ENCODE measurements at places on chromosomes 2 and 18.

- no peak for DNase-seq
Measured at GRCh38 chr2:195899226-195899625, 169.4 kb downstream of the DNAH7 start.

- no peak for DNase-seq
Measured at GRCh38 chr2:239802185-239802649, 222.9 kb downstream of the NDUFA10 start.

- DNase-seq, result peak; percentile 34
Measured at GRCh38 chr2:7037340-7038333, 120.4 kb downstream of the RNF144A start.

- DNase-seq, result no peak
Measured at GRCh38 chr2:33135645-33136044, 188.9 kb downstream of the LTBP1 start.

GRCh38 chr2:158979772-158980171, 11.3 kb downstream of the TANC1 start:
- no peak for DNase-seq

GRCh38 chr18:9762526-9762925, 54.4 kb downstream of the RAB31 start:
- no peak for DNase-seq

DNA sequence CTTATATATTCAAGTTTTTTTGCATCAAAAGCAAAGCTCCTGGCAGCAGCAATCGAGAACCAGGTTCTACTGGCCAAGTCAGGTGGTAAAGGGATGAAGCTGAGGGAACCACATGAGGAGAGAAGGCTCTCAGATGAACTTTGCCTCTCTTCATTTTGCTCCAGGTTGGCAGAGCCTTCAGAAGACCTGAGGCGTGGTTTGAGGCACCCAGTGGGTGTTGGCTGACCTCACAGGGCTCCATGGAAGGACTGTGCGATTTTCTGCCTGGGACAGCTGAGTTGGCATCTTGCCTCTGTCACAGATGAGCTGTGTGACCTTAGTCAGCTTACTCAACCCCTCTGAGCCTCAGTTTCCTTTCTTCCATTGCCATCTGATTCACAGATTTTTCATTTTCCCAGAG, 89.0 kb downstream of the INSIG2 start:
- DNase-seq, result no peak

DNA sequence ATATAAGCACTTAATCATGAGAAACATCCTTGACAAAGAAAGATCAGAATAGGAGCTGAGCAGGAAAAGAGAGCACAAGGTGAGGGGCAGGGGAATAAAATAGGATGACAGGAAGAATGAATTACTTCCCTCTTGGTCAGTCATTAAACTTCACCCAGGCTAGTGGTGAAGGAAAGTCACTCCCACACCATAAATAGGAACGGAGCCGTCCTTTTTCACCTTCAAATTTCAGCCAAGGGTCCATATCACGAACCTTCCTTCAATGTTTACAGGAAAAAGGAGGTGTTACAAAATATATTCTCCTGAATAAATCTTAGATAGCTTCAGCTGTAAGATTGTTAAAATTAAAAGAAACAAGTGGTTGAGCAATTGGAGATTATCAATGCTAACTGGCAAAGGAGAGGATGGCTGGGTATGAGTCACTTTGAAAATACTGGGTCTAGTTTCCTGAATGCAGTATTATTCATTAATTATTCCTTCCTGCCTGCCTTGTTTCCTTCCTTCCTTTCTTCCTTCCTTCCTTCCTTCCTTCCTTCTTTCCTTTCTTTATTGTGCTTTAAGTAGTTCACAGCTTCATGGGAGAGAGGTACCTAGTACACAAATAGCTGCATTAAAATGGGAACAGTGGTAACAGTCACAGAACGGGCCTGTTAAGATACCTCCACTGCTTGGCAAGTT, 292.3 kb upstream of the ID2 start:
- no peak for DNase-seq

DNA sequence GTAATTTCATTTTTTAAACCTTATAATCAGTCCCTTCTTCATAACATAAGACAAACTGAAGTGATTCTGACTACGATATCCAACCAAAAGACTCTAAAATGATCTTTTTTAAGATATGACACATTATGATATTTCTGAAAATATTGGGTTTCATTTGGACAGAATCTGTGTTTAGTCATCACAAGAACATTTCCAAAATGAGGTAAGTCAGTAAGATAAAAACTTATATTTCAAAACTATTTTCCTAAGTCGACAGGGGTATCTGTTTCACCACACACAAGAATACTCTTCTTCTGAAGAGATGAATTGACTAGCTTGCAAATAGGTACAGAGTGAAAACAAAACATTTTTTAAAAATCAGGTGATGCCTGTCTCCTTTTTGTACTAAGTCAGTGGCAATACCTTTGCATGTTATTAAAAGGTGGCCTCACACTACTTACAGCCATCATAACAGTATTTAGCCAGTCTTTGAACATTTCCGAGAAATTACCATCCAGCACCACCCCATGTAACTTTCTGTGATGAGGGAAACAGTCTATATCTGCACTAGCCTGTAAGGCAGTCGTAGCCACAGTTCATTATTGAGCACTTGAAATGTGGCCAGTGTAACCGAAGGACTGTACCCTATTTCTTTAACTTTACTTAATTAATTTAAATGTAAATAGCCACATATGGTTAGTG, 13.5 kb downstream of the STK39 start:
- DNase-seq, result no peak

DNA sequence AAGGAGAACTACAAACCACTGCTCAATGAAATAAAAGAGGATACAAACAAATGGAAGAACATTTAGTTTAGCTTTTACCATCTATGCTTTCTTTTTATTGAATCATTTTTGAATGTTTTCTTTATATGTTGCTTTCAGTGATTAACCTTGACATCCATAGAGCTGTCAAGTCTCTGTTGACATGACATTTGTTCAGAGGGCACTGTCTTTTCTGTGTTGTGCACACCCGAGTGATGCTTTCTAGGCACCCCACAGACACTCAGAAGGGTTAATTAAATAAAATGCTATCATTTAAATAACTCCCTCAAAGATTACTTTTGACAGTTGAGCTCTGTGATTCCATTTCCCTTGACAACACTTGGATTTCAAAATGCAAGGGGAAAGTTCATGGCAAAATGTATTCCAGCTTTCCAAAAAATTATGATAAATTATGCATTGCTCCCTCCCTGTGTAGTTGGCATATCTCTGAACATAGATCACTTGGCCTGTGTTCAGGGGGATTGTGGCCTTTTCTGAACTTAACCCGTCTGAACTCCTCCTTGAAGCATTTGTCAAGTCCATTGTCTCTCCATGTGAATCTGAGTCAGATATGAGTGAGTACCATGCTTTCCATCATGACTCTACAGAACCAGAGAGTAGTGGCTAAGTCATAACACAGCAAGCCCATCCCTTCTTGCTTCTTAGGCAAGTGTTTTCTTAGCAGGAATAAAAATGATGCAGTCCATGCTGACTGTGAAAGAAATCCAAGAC, 372.6 kb downstream of the RPRM start:
- no peak for DNase-seq

- no peak for DNase-seq
Measured at GRCh38 chr18:74397572-74397971, 59.5 kb downstream of the DIPK1C start.

DNA sequence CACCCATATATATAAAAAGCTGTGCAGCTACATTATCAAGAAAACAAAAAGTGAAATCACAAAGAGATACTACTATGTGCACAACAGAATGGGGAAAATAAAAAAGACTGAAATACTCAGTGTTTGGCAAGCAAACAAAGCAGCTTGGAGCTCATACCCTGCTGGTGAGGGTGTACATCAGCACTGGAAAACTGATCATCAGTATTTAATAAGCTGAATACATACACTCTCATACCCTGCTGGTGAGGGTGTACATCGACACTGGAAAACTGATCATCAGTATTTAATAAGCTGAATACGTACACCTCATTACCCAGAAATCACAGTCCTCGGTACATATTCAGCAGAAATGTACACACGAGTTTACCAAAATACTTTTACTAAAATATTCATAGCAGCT, 220.8 kb downstream of the SPP2 start:
- no peak for DNase-seq

DNA sequence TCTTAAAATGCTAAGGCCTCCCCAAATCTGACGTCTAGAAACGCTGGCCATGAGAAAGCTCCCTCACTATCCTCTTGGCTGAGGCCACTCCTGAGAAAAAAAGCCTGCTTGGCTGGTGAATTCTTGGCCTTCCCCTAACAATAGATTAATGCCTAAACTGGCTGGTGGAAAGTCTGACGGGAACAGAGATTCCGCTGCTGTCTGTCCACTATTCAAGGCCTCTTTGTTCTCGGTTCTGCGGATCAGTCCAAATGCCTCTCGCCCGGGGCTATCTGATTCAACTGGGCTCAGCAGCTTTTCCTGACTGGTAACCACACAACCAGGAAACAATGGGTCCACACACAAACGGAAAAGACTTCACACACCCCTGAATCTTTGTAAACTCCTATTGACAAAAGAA, 27.2 kb downstream of the PXDN start:
- DNase-seq, result no peak

DNA sequence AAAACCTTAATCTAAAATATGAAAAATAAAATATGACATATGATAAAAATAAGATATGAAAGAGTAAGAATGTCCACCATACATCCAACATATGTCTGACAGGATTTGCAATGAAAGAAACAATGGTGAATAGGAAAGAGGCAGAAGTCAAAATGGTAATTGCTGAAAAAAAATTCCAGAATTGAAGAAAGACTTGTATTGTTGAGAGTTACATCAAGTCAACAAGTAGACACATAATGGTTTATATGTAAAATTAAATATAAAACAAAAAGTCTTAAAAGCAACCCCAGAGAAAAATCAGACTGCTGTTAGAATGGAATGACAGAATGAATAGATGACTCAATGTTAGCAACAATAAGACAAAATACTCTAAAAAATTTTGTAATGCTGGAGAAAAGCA, 255.1 kb downstream of the DOK6 start:
- DNase-seq, result no peak

- no peak for DNase-seq
Measured at GRCh38 chr18:74472312-74472711, 15.2 kb upstream of the DIPK1C start.

GRCh38 chr2:134706587-134707329, 12.0 kb downstream of the TMEM163 start:
- no peak for DNase-seq

DNA sequence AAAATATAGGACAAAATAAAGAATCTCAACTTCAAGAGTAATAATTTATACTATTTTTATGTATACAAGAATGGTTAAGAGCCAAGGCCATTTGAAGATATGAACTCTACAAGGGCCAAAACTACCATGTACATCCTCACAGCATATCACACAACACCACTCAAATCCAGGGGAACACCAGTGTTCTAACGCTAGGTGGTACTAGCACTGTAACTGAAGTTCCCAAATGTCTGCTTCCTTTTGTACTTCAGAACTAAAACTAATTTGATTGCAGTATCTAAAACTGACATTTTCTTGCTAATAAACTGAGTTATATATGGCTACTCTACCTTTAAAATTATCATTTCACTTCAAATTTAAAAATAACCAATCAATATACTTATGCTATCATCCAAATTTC, 47.0 kb downstream of the REV1 start:
- no peak for DNase-seq

DNA sequence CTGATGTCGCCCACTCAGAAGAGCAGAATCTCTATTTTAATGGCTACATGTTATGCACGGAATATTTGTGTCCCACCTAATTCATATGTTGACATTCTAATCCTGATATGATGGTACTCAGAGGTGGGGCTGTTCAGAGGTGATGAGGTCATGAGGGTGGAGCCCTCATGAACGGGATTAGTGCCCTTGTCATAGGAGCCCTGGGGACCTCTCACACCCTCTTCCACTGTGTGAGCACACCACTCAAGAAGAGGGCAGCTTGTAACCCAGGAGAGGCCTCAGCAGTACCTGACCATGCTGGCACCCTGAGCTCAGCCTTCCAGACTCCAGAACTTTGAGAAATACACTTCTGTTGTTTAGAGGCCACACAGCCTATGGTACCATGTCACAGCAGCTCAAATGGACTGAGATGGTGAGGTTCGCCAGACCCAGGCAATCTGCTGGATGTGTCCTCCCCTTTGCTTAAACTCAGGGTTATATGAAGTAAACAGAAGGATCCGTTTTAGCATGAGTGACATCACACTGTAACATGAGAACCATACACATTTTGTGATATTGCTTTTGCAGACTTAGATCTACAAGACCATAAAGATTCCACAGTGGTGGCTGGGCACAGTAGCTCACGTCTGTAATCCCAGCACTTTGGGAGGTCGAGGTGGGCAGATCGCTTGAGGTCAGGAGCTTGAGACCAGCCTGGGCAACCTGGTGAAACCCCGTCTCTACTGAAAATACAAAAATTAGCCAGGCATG, 48.7 kb downstream of the ATOH8 start:
- DNase-seq, result no peak

DNA sequence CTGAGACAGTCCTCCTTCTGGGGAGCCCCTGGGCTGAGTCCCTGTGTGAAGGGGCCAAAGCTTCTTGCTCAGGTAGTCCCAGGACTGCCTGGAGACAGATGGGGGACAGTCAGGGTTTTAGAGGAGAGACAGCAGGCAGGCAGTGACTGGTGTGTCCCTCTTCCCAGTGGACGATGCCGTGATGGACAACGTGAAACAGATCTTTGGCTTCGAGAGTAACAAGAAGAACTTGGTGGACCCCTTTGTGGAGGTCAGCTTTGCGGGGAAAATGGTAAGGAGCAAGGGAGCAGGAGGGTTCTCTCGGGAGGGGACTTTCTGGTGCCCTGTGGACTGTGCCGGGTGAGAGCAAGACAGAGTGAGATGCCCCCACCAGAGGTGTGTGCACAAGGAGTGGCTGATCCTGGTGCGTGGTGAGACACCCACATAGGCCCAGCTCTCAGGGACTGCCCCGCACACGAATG, 74.8 kb downstream of the DYSF start:
- DNase-seq, result no peak

DNA sequence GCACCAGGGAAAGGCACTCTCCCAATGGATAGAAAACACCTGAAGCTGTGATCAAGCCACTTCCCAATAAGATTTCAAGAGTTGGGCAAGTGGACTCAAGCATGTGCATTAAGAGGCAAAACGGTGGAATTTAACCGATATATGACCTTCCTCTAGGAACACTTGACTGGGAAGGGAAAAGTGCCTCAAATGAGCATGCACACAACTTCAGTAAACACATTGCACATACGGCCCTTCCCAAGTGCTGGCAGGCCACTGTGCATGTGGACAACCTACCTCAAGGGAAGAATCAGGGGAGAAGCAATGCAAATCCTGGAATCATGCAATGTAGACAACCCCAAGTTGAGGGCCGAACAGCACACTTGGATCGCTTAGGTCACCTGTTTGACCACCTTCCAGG, 23.9 kb upstream of the SH3RF3 start:
- no peak for DNase-seq

GRCh38 chr2:127015106-127015910, 91.6 kb downstream of the BIN1 start:
- no peak for DNase-seq

- DNase-seq, result no peak
Measured at GRCh38 chr2:36059691-36060090, 295.9 kb upstream of the CRIM1 start.
